ENCODE measurements at places on chromosomes 11 and 22.

- DNase-seq = no peak
These were observed 52.2 kb upstream of the BLID start for GRCh38 chr11:122168218-122168617.

- DNase-seq = peak; percentile 38
These were observed at the start of gene LRP4 for GRCh38 chr11:46918083-46918787. TSS of gene LRP4 (minus strand) at chr11:46918550. CDS start at chr11:46918379, 171 bp downstream.

GRCh38 chr11:28054821-28055220 lies 53.1 kb downstream of the KIF18A start:
- DNase-seq = no peak

GRCh38 chr11:78045851-78046485 lies 17.7 kb upstream of the THRSP start:
- DNase-seq = peak; percentile 83

DNA sequence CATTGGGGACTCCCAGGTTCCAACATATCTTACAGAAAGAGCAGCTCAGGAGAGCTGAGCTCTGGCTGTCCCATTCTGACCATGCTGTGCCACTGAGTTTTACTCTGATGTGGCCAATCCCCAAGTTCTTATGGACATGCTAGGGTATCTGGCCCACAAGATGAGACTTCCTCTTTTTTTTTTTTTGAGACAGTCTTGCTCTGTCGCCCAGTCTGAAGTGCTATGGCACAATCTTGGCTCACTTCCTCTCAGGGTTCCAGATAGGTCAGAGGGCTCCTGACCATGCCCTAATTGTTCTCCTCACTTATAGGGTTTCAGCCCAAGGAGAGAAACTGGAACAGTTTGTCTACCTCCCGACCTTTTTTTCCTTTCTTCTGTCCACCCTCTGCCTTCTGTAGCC lies 152.3 kb upstream of the CCDC90B start:
- DNase-seq = no peak
